ENCODE measurements at places on chromosomes 7 and 10.

DNA sequence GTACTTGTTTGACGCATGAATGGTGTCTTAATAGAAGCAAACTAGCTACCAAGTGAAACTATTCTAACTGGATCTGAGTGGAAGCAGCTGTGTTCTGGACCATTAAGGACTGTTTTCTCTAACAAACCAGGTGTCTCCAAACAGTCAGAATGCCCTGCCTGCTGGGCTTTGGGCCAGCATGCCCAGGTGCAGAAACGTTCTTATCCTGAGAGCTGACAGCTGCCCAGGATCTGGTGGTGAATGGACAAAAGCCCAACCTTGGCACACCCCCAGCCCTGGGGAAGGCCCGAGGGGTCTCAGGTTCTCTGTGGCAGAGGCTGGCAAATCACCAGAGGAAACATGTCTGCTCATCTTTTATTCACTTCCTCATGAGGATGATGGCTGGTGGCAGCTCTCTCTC is 48.2 kb upstream of the LAMB4 start:
- DNase-seq, result no peak

DNA sequence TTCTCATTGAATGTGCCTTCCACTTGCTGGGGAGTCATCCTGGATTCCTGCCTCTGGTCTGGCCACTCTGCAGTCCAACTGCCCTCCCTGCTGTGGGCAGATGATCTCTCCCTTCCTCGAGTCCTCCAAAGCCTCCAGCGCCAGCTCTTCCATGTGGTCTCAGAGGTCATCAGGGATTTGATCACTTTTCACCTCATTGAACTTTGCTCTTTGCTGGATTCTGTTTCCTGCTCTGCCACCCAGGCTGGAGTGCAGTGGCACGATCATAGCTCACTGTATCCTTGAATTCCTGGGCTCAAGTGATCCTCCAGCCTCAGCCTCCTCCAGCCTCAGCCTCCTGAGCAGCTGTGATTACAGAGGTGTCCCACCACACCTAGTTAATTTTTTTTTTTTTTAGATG is 22.1 kb upstream of the TBXAS1 start:
- DNase-seq, result no peak

GRCh38 chr10:45308707-45309106 is 6.7 kb downstream of the OR13A1 start:
- DNase-seq, result no peak

DNA sequence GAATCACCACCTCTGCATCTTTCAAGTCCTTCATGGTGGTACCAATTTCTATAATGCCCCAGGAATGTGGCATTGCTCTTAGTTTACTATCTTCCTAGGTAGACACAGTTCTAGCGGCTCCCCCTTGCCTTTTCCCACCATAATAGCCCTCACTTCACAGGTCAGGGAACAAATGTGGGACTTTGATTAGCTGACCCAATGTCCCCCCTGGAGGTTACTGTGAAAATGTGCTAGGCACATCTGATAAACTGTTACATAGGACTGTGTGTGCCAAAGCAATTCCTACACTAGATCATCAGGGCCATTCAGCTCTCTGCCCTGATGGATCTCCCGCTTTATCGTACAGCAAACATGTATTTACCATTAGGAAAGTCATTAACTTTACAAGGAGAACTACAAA is 94.0 kb downstream of the TWIST1 start:
- DNase-seq, result no peak

DNA sequence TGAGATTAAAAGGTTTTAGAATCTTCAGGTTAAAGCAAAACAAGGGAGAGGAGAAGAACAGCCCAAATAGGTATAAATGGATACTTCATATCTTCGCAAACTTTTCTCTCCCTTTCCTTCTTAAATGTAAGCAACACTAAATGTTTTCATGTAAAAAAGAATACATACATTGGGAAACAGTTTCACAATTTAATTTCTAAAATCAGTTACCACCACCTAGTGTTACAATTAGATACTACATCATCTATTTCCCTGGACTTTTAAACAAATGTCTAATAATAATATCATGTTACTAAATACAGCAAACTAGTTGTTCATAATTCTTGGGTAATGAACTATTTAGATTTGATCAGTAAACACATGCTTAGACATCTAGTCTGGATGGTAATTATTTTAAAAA is 35.8 kb downstream of the MINDY3 start:
- DNase-seq, result no peak

DNA sequence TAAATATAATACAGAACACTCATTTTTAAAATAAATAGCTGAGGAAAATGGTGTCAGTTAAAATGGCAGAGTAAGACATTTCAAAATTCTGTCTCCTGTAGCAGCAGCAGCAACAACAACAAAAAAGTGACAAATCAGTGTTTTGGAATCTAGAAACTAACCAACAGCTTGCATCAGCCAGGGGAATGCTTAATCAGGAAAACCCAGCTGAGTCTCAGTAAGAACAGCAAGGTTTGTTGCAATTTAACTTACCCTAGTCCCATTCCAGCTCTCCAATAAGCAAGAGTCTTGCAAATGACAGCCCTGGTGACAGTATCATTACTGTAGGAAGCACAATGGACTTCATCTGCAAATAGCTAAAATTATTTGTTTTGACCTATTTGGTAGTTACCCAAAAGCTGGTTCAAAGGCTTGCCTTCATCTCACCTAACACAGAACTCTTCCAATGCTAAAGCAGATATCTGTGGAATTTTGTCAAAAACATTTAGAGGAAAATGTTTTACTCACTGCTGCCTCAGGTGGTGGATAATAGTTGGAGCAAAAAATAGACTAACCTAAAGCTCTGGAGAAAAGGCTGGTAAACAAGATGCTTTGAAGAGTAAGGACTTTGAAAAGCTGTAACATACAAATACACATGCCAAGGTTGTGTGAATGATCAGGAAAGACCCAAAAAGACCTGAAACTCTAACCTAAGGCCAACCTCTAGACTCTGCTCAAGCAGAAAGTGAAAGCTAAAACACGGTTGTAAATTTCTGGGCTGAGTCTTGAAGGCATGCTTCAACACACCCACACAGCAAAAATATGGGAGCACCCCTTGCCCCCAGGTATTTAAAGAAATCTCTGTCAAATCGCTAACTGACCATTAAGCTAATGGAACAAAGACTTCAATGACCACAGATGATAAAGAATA is 9.9 kb upstream of the ARHGAP22 start:
- no peak for DNase-seq

GRCh38 chr7:107659666-107660065 is 962 bp upstream of the SLC26A4 start:
- no peak for DNase-seq

GRCh38 chr10:75762431-75762802 is 331.0 kb downstream of the LRMDA start:
- DNase-seq, result no peak

- DNase-seq, result no peak
These were observed 11.8 kb downstream of the DPYSL4 start for GRCh38 chr10:132198381-132199181.

DNA sequence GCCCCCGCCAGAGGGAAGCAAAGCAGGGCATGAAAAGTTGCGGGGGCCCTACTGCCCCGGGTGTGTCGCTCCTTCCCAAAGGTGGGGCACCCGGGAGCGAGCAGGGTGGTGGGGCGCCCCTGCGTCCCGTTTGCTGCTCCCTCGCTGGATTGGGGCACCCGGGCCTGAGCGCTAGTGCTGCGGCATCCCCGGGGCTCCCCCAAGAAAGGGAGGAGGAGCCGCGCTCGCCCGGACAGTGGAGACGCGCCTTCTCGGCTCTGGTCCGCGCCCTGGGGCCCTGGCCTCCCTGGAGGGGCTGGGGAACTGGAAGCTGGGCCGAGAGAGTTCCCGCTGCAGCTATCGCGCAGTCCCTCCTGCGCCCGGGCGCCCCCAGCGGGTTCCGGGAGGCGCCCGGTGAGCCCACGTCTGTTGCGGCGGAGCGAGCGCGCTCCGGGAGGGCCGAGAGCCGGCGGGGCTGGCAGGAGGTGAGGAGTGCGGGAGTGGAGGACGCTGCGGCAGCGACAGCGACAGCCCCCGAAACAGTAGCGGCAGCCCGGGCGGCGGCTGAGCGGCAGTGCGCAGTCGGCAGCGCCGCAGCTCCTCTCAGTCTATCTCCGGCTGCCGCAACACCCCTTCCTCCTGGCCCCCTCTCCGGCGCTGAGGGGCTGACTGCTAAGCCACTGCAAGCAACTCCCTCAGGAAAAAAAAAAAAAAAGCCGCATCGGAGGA is 504 bp upstream of the BMPER start:
- DNase-seq, result no peak

GRCh38 chr7:52436278-52436677 is 599.2 kb upstream of the POM121L12 start:
- no peak for DNase-seq

GRCh38 chr10:52959810-52960209 is 187.2 kb upstream of the MBL2 start:
- no peak for DNase-seq

DNA sequence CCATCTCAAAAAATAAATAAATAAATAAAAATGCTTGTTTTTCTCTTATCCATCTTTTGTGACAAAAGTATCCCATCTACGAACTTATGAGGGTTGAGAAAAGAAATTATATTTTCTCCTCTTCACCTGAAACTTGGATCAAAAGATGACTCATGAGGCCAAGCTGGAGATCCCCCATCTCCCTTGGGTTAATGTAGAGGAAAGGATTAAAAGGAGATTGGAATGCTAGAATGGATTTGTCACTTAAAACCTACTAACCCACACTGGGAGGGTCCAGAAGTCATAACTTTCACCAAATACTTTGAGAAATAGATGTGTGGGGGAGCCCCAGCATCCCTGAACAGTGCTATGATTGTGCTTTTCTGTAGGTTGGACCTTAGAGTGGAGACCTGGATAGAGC is 46.3 kb upstream of the PIK3CG start:
- no peak for DNase-seq

- no peak for DNase-seq
These were observed 59.2 kb downstream of the DENND2A start for GRCh38 chr7:140581411-140581810.

- no peak for DNase-seq
These were observed 251.6 kb downstream of the SKAP2 start for GRCh38 chr7:26612742-26613141.

GRCh38 chr10:19908991-19909696 is 92.9 kb downstream of the PLXDC2 start:
- DNase-seq, result no peak

- no peak for DNase-seq
These were observed 56.9 kb upstream of the NPY start for GRCh38 chr7:24227068-24227467.

DNA sequence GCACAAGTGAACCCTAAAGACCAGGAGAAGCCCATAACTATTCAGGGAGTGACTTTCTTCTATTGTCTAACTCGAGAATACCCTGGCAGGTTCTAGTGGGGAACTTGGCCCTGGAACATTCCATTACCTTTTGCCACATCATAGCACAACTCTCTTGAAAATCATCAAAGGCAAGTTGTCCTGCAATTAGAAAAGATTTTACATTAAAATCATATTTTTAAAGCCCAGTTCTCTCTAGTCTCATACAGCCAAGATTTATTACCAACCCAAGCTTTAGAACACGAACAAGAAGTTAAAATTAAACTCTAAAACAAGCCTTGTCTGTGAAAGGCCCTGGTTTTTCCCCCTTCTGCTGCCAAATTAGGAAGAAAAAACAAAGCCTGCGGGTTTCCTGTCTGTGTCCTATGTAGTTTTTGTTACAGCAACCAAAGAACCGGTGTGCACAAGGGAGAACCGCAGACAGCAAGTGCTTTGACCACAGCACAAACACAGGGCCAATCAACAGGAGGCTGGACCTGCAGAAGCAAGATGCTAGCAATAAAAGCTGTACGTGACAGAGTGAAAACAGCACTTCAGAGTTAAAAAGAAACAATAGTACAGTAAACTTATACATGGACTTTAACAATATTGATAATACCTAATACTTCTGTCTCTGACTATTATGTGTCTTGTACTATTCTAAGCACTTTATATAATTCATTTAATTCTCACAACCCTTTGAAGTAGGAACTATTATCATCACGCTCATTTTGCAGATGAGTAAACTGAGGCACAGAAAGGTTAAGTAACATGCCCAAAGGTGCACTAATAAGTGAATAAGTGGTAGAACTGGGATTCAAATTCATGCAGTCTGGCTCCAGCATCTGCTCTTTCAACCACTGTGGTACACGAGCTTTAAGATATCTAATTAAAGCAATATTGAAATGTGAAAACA is 65.8 kb downstream of the STK17A start:
- peak; percentile 38 for DNase-seq

DNA sequence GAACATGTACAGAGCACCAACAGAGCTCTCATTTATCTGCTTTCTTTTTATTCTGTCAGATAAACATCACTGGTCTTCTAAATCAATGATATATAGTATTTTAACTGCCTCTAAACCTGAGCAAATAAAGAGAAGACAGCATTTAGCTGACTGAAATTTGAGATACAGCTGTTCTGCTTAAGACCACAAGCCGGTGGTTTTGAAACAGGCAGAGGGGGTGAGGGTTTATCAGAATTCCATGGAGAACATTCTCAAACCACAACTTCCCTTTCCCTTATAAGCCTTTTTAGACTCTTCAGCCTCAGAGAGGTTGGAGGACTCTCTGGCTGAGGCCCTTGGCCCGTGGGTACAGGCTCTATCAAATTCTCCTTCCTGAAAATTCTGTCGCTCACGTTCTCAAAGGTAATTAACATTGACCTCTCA is 87.4 kb upstream of the RSU1 start:
- DNase-seq, result no peak

DNA sequence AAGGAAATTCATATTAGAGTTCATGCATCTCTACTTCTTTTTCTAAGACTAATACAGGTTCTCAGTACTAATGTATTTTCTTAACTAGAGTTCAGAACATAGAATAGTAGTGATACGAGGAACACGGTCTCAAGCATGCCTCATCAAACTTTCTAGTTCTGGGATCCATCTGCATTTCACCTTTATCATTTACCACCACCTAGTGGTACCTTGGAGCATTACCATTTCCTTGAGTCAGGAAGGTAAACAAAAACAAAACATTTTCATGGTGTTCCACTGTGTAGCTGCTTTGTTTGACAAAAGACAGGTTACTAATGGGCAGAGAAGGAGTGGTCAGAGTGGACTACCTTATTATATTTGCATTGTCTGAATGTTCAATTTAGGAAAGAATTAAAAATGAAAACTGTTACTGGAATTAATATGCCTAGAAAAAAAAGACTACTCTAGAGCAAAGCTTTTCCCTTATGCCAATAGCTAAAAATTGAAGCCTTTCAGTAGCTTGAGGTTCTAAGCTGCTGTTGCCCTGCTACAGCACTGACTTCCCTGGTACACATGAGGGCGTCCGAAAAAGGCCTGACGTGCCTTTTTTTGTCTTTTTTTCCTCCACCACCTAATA is 44.5 kb downstream of the STARD3NL start:
- no peak for DNase-seq

GRCh38 chr7:103420857-103421384 is 25.1 kb downstream of the SLC26A5 start:
- no peak for DNase-seq

- no peak for DNase-seq
These were observed at the start of gene SHH for GRCh38 chr7:155811895-155812761. SHH (minus strand) TSS chr7:155812463; CDS start chr7:155812122, 341 bp downstream.
